CD4-positive, alpha-beta memory T cell (primary cell): ENCODE measurements at places on chromosomes 3 and 15. TPM values are rescaled to one million over a fixed set of nuclear protein-coding genes. Genes with fewer than 3 reads are reported as not detected.
A peak's percentile ranks its signal among the peaks of the same experiment; 100 is the strongest.

- H3K4me3 ChIP-seq: peak within 1 kb of the TSS; percentile 24
- no peak within 1 kb of the TSS for H3K27ac ChIP-seq
- H3K36me3 ChIP-seq: no peaks in the 10 kb centered on the region
- peaks cover 16% of the 10 kb centered on the region for H3K4me1 ChIP-seq
- H3K27me3 ChIP-seq: peaks cover 16% of the 10 kb centered on the region
These were observed at the start of gene ESYT3 for GRCh38 chr3:138434276-138434874. TSS of gene ESYT3 (plus strand) at chr3:138434616. CDS start at chr3:138434799, 183 bp downstream.

DNA sequence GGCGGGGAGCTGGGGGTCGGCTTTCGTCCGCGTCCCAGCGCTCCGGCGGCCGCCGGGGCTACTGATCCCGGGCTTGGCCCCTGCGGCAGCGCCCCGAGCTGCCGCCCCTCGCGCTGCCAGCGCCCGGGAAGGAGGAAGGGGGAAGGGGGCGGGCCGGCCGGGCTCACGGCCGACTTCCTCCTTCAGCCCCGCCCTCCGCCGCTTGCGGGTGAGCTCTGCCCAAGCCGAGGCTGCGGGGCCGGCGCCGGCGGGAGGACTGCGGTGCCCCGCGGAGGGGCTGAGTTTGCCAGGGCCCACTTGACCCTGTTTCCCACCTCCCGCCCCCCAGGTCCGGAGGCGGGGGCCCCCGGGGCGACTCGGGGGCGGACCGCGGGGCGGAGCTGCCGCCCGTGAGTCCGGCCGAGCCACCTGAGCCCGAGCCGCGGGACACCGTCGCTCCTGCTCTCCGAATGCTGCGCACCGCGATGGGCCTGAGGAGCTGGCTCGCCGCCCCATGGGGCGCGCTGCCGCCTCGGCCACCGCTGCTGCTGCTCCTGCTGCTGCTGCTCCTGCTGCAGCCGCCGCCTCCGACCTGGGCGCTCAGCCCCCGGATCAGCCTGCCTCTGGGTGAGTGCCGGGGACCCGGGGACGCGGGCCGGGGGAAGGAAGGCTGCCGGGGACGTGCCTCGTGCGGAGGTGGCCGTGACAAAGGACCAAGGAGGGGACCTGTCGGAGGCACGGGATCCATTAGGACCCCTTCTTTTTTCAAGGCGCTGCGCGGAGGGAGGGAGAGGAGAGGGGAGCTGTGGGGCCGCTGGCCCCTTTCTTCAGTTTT is at the start of gene SEMA4B:
Gene SEMA4B (plus strand): TSS at position 201 of the 814 bp plus-strand sequence. CDS start 249 bp downstream, at position 450.
- peak within 1 kb of the TSS; percentile 74 for H3K27ac ChIP-seq
- peaks cover 24% of the 10 kb centered on the region for H3K4me1 ChIP-seq
- H3K4me3 ChIP-seq: peak within 1 kb of the TSS; percentile 17
- DNase-seq: peak; percentile 73
- H3K27me3 ChIP-seq: no peaks in the 10 kb centered on the region

DNA sequence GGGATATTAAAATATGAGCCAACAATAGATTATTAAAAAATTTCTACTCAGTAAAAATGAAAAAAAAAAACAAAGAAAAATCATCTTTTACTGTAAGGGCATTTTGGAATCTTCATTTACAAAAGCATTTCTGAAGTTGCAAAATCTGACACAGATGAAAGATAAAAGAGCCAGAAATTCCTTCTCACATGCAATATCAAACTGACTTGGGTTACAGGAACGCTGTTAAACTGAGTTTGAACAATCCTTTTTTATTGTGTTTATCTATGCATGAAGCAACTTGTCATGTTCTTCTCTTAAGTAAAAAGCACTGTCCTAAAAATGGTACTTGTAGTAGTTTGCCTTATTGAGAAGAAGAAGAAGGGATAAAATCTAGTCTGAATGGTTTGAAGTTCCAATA is 468.5 kb upstream of the KCNMB2 start:
- no peaks in the 10 kb centered on the region for H3K4me1 ChIP-seq
- no peaks in the 10 kb centered on the region for H3K27me3 ChIP-seq
- H3K27ac ChIP-seq: no peak overlapping the region

DNA sequence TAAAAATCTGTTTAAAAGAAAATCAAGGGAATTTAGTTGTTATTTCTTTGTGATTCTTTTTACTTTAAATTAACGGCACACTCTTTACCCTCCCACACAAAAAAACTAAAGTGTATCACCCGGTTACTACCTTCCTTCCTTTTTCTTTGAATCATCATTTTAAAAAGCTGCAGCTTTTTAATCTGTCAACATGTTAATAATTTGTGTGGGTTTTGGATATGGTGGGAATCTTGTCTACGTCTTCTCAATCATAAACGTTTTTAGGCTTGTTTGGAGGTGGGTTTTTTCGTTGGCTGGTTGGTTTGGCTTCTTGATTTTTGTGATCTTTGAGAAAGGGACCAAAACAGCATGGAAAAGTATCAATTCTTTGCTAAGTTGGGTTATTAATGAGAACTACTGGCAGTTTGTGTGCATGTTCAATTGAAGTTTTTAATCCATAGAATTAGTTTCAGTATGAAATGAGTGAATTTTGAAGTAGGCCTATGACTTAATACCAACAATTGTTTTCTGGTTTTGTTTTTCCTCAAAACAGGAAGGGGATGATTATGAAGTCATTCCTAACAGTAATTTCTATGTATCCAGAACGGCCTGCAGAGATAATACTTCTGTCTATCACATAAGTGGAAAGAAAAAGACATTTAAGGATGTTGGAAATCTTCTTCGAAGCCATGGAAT is 4.5 kb downstream of the SMC4 start:
- H3K4me3 ChIP-seq: no peak overlapping the region
- peak overlapping the region; percentile 31 for H3K27ac ChIP-seq
- DNase-seq: no peak
- peaks cover 31% of the 10 kb centered on the region for H3K4me1 ChIP-seq

The LSAMP gene
- not detected for total RNA-seq

DNA sequence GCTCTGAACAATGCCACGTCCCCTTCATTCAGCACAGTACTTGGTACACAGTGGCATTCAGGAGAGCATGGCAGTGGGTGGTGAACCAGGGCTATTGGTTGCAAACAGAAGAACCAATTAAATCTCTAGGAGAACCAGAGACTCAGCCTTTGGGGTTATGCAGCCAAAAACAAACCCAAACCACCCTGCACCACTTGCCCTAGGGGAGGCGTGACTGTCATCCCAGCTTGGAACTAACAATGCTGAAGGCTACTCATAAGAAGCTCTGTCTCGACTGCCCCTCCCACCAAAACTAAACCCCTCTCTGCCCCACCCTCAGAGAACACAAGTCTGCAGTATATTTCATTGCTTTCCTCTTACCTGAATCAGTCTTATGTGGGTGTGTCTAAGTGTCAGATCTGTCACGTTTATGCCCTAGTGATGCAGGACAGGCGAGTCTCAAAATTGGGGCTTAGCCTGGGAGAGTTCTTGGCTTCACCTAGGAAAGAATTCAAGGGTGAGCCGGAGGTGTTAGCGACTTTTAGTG is 15.2 kb upstream of the KLHL40 start:
- no peak overlapping the region for H3K27ac ChIP-seq
- no peak for DNase-seq
- H3K36me3 ChIP-seq: no peaks in the 10 kb centered on the region
- H3K4me1 ChIP-seq: no peaks in the 10 kb centered on the region
- no peak overlapping the region for H3K4me3 ChIP-seq

The KLHL40 gene
- not detected for total RNA-seq

DNA sequence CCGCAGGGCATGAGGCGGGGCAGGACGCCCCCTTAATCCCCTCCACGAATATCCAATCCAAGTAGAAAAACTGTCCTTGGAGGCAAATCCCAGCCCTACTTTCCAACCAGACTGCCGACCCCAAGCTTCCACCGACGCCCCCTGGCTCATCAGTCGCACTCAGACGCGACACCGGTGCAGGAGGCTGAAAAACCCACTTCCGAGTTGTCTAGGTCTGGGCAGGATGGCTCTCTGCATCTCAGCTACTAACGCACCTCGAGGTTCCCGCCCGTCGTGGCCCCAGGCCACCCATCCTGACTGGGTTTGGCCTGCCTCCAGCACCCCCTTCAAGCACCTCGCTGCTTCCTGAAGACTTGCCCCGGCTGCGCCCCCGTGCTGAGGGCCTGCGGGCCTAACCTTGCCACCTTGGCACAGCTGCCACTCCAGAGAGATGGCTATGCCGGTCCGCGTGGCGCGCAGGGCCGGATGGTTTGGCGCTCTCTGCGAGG is 15.5 kb downstream of the RGMA start:
- peaks cover 18% of the 10 kb centered on the region for H3K4me1 ChIP-seq
- peaks cover 22% of the 10 kb centered on the region for H3K27me3 ChIP-seq
- H3K4me3 ChIP-seq: no peak overlapping the region
- H3K27ac ChIP-seq: no peak overlapping the region
- no peaks in the 10 kb centered on the region for H3K36me3 ChIP-seq

The PSTPIP1 gene
- total RNA-seq: 225 TPM

GRCh38 chr15:30001602-30002001 is 81.2 kb upstream of the GOLGA8J start:
- H3K36me3 ChIP-seq: no peaks in the 10 kb centered on the region
- H3K4me1 ChIP-seq: no peaks in the 10 kb centered on the region
- no peak for DNase-seq
- no peaks in the 10 kb centered on the region for H3K27me3 ChIP-seq
- H3K4me3 ChIP-seq: no peak overlapping the region

DNA sequence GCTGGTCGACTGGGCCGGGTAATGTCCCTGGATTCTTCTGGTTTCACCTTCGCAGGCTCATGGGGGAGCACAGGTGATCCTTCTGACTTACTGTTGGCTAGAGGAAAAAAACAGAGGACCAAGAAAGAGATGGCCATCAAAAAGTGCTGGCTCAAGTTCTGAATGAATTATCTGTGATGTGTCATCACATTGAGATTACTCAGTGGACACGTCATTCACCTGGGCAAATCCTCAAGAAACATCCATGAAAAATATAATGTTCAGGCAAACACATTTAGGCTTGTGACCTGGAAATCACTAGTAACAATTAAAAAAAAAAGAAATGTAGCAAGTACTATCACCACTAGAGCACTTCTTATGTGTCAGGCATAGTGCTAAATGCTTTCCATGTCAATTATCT is 81.5 kb upstream of the SLC2A2 start:
- DNase-seq: no peak
- no peaks in the 10 kb centered on the region for H3K27me3 ChIP-seq
- H3K27ac ChIP-seq: no peak overlapping the region

- no peak overlapping the region for H3K27ac ChIP-seq
- H3K27me3 ChIP-seq: no peaks in the 10 kb centered on the region
- no peak for DNase-seq
These were observed 302.9 kb upstream of the ARHGEF26 start for GRCh38 chr3:153818338-153818737.

DNA sequence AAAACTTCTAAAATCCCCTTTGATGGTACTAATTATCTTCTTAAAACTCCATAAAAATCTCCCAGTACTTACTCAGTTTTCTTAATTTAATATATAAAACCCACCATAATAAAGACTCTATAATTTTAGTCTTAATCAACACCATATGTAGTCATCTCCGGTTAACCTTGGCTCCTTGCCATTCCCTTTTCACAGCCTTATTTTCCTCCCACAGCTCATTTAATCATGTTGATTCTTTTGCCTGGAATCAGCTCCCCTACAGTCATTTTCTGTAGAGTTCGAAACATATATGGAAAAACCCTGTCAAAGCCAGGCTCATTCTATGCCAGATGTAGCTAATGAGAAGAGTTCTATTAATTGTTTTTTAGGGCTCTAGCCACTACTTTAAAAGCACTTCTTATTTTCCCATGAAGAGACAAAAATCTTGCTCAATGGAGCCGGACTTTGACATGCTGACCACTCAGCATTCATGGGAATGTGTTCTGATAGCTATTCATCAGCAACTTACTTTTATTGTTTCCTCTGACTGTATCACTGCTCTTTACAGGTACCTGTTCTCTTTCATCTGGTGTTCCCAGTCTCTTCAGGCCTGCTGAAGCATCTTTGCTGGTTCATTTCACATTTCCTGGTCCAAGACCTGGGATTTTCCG is 573.4 kb downstream of the NAALADL2 start:
- H3K36me3 ChIP-seq: no peaks in the 10 kb centered on the region
- H3K4me3 ChIP-seq: no peak overlapping the region
- H3K27ac ChIP-seq: no peak overlapping the region
- no peaks in the 10 kb centered on the region for H3K27me3 ChIP-seq
- no peak for DNase-seq

GRCh38 chr15:97410897-97411575 is 549.5 kb upstream of the ARRDC4 start:
- H3K27me3 ChIP-seq: no peaks in the 10 kb centered on the region
- H3K27ac ChIP-seq: no peak overlapping the region
- no peak overlapping the region for H3K4me3 ChIP-seq
- no peak for DNase-seq
- H3K36me3 ChIP-seq: no peaks in the 10 kb centered on the region

DNA sequence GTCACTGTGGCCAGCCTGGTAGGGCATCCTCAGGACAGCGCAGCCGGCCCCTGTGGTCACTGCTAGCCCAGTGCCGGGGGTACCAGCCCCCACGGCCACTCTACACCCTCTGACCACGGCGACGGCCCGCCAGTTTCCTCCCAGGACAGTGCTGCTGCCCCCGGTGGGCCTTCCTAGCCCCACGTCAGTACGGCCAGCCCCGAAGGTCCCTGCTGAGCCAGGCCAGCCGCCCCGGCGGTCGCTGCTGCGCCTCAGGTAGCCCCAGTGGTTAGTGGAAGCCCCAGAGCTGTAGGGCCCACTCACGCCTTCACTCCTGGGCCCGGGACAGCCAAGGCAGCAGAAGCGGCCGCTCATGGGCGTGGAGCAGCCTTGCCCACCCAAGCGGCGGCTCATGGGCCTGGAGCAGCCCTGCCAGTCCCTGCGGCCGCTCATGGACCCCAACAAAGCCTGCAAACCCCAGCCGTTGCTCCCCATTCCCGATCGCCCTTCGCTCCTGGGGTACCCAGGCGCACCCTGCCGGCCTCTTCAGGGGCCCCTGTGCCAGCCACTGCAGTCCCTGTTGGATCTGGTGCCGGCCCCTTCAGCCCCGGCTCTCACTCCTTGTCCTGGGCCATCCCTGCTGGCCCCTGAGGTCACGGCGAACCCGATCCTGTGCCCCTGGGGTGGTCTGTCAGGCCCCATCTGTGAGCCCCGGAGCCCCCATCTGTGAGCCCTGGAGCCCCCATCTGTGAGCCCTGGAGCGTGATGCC is 9.5 kb upstream of the ROPN1B start:
- H3K36me3 ChIP-seq: no peaks in the 10 kb centered on the region
- H3K27me3 ChIP-seq: no peaks in the 10 kb centered on the region
- no peak overlapping the region for H3K27ac ChIP-seq
- no peaks in the 10 kb centered on the region for H3K4me1 ChIP-seq
- DNase-seq: no peak
- H3K4me3 ChIP-seq: no peak overlapping the region

- no peaks in the 10 kb centered on the region for H3K36me3 ChIP-seq
- H3K27me3 ChIP-seq: no peaks in the 10 kb centered on the region
- H3K27ac ChIP-seq: no peak overlapping the region
- H3K4me1 ChIP-seq: no peaks in the 10 kb centered on the region
- H3K4me3 ChIP-seq: no peak overlapping the region
These were observed 26.5 kb downstream of the CCDC33 start for GRCh38 chr15:74262625-74263024.

DNA sequence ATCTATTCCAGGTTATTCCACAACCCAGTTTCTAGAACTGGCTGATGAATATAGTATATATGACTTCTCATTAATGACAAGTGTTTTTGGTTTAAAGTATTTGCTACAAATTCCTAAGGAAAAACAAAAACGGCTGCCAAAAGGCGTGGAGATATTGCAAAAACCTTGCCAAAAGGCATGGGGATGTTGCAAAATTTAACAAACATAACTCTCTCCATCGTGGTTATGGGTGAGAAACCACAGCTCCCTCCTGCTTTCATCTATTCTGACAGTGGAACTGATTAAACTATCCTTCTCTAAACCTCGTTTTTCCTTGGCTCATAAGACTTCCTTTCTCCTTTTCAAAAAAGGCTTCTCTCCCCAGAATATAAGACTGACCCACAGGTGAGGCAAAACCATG is 342.0 kb upstream of the PDZRN3 start:
- DNase-seq: no peak
- H3K4me3 ChIP-seq: no peak overlapping the region
- H3K4me1 ChIP-seq: no peaks in the 10 kb centered on the region
- no peaks in the 10 kb centered on the region for H3K27me3 ChIP-seq

The GLDN gene
- not detected for total RNA-seq

The MYRIP gene
- not detected for total RNA-seq
